NCI-H2081 treated with DMSO at 0.1 percent for 48 hours (cell line): ENCODE measurements at places on chromosomes 11 and 22.

- DNase-seq, result no peak
Measured at GRCh38 chr11:69178819-69179482, 23.2 kb downstream of the SMIM38 start.

DNA sequence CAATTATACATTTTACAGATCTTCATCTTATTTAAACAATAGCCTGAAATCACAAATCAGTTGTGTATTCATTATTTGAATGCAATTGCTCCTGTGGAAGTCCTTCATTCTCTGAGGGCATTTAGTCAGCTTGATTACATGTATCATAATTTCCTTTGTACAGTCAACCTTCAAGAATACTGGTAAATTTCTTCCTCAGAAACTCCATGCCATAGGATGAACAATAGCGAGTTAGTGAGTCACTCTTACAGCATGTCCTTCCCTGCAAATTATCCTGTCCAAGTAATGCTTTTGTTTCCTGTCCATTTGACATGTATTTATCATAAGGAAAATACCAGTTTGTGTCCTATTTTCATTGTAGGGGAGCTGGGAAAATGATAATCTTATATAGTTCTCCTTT is 3.8 kb downstream of the OR10S1 start:
- DNase-seq, result no peak

DNA sequence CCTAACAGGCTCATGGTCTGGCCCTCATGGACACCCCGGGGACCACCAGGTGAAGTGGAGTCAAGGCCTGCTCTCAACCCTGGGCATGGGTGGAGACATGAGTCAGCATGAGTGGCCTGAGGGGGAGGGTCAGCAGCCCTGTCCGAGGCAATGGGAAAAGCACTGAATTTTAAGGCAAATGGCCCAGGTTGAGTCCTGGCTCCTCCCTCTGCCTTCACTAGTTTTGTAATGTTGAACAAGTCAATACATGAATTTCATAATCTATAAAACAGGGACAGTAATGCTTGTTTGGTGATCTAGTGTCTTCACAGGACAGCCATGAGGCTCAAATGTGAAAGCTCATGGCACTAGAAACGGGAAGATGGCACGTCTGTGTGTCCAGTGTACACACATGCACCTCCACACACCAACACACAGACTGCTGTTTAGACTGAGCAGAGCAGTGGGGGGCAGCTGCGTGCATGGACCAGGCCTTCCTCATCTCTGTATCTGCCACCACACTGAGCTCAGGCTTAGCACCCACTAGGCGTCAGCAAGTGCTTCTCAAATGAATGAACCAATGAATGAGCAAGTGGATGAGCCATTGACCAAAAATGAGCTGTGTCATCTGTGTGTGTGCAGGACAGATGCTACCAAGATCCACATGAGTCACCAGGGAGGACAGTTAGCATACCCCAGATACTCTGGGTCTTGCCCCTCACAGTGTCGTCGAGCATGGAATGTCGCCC is 63.4 kb downstream of the NRXN2 start:
- DNase-seq, result no peak

DNA sequence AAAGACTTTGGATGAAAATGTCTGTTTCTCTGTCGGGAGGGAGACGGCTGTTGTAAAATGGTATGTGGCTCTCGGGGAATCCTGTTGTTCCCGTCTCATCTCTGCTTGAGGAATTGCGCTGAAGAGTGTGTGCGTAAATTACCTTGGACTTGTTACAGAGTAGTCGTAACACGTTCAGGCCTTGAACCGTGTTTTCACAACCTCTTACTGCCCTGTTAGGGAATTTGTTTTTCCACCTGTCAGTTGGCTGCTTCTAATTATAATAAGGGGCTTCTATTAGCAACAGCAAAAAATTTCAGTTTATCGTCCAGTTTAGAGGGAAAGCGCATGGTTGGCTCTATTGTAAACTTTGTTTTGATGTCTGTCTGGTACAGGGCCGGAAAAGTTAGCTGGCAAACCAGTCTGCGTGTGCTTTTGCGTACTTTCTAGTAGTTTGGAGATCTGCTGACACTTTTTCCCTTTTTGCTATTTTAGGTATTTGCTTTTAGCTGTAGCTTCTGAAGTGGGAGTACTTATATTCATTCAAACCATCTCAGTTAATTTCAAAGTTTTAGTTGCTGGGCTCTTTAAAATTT is 1.5 kb downstream of the HIPK3 start:
- no peak for DNase-seq

- no peak for DNase-seq
Measured at GRCh38 chr11:86136538-86136937, 67.7 kb upstream of the PICALM start.

- no peak for DNase-seq
Measured at GRCh38 chr11:5247472-5248192, 2.0 kb downstream of the HBG1 start.
